Ascending aorta (tissue), 2 donors: ENCODE measurements at places on chromosomes 7 and 10.

- peak overlapping the region; percentile 2 for H3K4me3 ChIP-seq
- DNase-seq: no peak
- peak overlapping the region; percentile 18 for H3K27ac ChIP-seq
- H3K36me3 ChIP-seq: no peaks in the 10 kb centered on the region
These were observed 40.8 kb downstream of the GNA12 start for GRCh38 chr7:2803342-2803692.

- no peak overlapping the region for H3K4me3 ChIP-seq
- no peak for DNase-seq
- peaks cover 25% of the 10 kb centered on the region for H3K36me3 ChIP-seq
- H3K4me1 ChIP-seq: peaks cover 16% of the 10 kb centered on the region
These were observed 87.6 kb downstream of the CTBP2 start for GRCh38 chr10:125072794-125073193.

DNA sequence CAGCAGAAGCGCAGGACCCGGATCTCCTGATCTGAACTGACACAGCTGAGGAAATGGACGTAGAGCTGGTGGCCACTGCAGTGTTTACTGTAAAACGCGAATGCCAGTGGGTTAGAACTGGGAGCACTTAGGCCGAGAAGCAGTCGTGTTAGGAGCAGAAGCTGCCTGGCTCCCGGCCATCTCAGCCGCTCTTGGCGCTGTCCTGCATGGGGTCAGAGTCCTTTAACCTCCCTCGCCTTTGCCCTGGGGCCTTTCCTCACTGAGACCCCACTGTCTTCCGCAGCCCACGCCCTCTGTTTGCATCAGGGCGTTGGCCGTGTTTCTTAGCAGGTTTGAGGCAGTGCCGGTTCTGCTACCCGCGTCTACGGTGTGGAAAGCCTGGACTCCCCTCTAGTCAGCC, 24.6 kb downstream of the DYNC2I1 start:
- H3K36me3 ChIP-seq: peaks cover 44% of the 10 kb centered on the region
- no peak for DNase-seq
- H3K27me3 ChIP-seq: no peaks in the 10 kb centered on the region
- H3K4me3 ChIP-seq: no peak overlapping the region
- H3K27ac ChIP-seq: no peak overlapping the region

DNA sequence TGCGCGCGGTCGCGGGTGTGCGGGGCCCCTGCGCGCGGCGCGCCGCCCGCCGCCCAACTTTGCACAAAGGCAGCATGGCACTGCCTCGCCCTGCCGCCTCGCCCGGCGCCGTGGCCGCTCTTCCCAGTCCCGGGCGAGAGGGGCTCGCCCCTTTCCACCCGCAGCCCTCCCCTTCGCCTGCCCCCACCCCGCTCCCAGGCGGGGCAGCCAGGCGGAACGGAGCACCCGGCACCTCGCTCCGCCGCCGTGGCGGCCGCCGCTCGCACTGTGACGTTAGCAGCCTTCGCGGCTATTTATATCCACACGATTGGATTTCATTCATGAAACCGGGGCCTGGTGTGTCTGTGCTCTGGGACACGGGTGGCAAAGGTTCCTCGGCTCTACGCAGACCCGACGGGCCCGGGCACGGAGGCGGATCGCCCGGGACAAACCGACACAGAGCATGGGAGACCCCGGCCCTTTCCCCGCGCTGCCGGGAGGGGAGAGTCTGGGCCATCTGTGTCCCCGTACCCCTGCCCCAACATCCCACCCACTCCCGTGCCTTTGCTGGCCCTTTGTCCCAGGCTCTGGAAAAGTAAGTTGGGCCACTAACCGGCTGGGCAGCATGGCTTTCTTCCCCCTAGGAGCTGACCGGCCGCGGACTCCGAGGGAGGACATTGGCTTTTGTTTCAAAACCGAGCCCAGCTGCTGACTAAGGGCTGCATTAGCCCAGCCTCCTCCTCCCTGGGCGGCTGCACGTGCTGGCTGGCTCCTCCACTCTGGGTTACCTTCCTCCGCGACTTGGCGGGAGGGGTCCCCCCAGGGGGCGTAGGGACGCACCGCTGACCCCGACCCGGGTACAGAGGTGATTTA, at the start of gene RHOBTB1:
RHOBTB1 (minus strand) TSS at position 128 of the 852 bp plus-strand sequence. CDS start 32,643 bp downstream, outside the sequence.
- H3K4me3 ChIP-seq: peak within 1 kb of the TSS; percentile 94
- H3K27ac ChIP-seq: peak within 1 kb of the TSS; percentile 100
- DNase-seq: peak; percentile 90
- H3K4me1 ChIP-seq: peaks cover 12% of the 10 kb centered on the region
- no peaks in the 10 kb centered on the region for H3K27me3 ChIP-seq
